Stimulated activated CD4-positive, alpha-beta T cell treated with anti-CD3 and anti-CD28 coated beads, Interleukin-4, amount 100 ng/mL, for 48 hours (primary cell): ENCODE measurements at places on chromosomes 12 and 14.
A peak's percentile ranks its signal among the peaks of the same experiment; 100 is the strongest.

DNA sequence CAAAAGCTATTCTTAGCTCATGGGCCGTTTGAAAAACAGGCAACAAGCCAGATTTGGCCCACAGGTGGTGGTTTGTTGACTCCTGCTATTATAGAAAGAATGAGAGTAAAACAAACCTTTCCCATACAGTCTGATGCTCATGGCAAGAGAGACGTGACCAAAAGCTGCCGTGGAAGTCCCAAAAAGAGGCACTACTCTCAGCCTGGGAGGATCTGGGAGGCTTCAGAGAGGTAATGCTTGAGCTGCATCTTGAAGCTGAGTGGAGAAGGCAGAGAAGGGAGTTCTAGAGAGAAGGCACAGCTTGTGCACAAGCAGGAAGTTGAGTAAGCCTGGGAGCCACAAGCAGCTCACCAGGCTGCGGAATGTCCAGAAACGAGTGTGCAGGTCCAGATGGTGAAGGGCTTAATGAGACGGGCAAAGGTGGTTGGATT lies 9.6 kb downstream of the PLXNC1 start:
- DNase-seq: no peak

DNA sequence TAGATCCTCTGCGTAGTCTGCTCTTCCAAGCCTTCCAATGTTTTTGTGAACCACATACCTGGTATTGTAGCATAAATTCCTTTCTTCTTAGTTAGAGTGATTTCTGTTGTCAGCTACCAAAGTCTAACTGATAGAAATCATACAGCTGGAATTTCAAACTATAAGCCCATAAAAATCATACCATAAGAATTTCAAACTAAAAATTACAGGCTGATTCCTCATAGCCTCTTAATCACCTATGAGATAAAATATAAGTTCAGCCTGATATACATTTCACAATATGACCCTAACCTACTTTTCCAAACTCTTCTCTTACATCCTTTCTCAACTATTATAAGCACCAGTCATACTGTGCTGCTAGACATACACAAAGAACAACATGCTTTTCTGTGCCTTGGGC lies 64.8 kb downstream of the PTHLH start:
- DNase-seq: no peak

DNA sequence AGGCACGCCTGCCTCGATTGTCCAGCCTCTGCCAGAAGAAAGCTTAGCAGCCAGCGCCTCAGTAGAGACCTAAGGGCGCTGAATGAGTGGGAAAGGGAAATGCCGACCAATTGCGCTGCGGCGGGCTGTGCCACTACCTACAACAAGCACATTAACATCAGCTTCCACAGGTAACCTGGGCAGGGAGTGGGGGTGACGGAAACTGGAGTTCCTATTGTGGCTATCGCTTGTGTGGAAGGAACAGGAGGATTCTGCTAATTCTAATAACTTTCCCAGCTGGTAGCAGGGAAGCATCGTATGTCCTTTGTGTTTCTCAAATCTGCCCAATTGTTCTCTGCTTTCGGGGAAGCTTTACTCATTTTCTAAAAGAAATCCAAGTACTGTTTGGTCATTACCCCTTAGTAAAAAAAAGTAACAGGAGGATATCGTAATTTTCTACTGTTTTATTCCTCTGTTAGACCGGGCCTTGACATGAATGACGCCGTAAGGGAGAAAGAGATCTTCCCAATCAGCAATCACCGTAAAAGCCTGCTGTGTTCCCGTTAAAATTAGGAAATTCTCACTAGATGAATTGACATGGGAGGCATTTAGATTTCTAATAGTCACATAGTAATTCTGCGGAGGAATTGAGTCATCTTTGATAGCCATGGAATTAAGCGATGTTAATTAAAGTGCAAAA lies 449 bp downstream of the THAP2 start:
- no peak for DNase-seq

DNA sequence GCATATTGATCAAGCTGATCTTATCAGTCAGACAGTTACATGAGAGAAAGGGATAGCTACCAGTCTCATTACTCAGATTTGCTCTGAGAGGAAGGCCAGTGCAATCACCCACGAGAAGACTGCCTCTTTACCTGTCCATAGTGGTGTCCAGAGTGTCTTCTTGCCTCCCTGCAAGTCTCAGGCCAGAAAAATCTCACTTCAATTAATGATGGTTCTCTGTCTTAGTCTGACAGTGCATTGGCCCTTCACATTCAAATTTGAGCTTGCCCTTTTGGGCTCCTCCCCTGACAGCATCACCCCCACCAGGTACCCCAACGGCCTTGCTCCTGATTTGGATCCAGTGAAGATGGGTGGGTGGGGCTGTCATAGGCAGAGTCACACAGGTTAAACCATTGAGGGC lies at the start of gene AICDA:
Gene AICDA, minus strand, starts transcription at position 231 of the 400 bp plus-strand sequence. Its CDS starts 92 bp downstream, at position 139.
- no peak for DNase-seq

GRCh38 chr14:79856381-79856780 lies 354.9 kb downstream of the DIO2 start:
- DNase-seq: no peak

DNA sequence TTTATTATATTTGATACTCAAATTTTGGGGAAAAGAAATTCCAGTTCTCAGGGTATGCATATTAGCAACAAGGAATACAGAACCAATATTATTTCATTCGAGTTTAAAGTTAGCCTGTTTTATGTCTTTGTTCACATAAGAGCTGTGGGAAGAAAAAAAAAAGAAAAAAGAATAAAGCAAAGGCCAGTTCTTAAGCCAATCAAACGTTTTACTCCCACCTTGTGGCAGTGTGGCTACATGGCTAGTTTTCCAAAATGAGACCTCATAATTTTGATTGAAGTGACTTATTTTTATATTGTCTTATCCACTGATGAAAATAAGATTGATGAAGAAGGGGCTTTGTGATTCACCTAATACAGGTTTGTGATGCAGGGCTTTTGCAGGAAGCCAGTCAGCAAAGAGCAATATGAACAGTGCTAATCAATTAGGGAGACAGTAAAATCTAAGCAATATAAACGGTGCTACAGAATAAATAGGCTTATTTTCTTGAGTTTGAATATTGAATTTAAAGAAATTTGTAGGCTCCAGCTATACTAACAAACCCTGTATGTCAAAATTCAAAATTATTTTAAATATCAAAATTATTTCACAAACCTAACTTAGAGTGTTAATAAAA lies 624.1 kb upstream of the FOXG1 start:
- DNase-seq: no peak

DNA sequence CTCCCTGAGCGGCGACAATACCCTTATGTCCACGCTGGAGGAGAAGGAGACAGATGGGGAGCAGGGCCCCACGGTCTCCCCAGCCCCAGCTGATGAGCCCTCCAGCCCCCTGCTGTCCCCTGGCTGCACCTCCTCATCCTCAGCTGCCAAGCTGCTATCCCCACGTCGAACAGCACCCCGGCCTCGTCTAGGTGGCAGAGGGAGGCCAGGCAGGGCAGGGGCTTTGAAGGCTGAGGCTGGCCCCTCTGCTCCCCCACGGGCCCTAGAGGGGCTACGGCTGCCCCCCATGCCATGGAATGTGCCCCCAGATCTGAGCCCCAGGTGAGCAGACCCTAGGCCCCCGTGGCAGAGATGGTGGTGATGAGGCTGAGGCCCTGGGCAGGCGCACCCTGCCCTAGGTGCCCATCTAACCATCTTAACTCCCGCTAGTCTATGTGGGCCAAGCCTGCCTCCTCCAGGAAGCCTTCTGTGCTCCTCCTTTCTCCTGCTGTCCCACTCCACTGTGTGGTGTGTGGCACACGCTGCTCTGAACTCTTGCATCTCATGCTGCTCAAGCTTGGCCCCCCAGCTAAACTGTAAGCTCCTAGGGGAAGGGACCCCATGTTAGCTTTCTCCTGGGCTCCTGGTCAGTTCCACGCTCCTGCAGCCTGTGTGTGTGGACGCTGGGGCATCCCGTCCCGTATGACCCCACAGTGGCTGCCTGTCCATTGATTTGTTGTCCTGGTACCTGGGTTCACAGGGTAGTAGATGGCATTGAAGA lies 12.1 kb downstream of the MCRS1 start:
- no peak for DNase-seq

DNA sequence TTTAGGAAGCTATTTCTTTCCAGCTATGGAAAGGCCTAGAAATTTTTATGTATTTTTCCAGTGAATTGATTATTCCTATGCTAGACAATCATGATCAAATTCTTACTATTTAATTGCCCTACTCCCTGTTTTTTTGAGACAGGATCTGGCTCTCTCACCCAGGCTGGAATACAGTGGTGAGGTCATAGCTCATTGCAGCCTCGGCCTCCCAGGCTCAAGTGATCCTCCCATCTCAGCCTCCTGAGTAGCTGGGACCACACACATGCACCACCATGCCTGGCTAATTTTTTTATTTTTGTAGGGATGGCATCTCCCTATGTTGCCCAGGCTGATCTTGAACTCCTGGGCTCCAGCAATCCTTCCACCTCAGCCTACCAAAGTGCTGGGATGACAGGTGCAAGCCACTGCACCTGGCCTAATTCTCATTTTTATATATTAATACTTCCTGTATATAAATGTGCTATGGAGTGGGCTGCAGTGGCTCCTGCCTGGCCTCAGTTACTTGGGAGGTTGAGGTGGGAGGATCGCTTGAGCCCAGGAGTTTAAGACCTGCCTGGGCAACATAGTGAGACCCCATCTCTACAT lies 16.0 kb upstream of the MDM2 start:
- DNase-seq: no peak

- no peak for DNase-seq
These were observed 48.4 kb upstream of the IFNG-AS1 start for GRCh38 chr12:67940780-67941243.

- DNase-seq: no peak
These were observed 1.9 kb downstream of the DUSP16 start for GRCh38 chr12:12560587-12561370.

DNA sequence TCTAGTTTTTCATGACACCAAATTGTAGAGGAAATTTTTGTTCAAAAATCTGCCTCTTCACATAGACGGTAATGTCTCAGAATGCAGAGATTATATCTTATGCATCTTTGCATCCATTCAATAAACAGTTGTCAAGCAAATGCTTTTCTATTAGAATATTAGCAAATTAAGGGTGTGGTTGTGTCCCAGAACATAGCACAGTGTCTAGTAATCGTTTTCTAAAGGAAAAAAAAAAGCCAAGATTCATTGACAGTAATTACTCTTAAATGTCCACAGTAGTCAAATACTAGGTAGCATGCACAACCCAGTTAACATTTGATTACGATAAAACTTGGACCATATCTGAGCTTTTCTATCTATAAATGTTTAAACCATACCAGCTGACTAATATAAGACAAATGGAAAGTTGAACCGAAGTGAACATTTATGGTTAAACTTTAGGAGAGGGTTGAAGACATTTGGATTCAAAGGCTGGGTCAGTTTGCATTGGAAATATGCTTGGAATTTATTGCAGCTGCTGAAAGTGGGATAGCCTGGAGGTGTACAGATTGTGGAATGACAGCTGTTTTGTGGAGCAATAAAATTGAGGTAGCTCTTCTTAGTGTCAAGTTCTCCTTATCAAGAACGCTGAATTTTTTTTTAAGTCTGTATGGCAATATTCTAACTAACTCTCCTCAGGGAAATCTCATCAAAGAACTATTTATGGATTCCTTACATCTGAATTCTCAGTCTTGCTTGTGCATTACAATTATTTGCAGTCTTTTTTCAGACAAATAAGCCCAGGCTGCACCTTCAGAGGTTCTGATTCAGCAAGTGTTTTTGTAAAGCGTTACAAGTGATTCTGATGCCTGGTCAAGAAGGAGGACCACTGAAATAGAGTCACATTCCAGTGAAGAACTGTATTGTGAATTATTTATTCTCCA lies 66.7 kb upstream of the ATP2B1 start:
- DNase-seq: no peak

DNA sequence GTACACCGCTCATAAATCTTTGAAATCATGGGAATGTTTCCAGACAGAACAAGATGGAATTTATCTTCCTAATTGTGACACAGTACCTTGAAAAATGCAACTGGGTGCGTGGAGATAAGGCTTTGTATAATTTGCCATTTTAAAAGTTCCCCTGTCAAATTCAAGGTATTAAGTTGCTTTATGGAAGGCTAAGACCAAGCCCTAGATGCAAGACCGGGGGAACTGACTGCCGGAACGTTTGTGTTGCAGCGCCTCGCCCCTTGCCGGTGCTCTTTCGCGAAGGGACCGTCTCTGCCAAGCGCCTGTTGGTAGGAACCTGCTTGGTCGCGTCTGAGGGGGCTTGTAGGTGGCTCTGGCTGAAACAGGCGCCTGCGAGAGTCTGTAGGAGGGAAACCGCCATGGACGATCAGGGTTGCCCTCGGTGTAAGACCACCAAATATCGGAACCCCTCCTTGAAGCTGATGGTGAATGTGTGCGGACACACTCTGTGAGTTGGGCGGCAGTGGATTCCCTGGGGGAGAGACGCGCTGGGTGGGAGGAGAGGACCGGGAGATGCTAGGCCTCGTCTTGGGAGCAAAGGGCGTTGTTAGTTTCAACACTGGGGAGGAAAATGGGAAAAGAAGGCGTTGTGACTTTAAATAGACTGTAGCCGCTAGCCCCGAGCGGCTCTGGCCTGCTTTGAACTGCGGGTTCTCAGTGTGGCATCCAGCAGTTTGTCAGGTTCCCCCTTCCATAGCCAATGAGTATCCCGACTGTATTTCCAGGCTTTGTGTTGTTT lies at the start of gene MNAT1:
Gene MNAT1, plus strand, starts transcription at position 297 of the 778 bp plus-strand sequence. Its CDS starts 102 bp downstream, at position 399.
- DNase-seq: peak; percentile 68

DNA sequence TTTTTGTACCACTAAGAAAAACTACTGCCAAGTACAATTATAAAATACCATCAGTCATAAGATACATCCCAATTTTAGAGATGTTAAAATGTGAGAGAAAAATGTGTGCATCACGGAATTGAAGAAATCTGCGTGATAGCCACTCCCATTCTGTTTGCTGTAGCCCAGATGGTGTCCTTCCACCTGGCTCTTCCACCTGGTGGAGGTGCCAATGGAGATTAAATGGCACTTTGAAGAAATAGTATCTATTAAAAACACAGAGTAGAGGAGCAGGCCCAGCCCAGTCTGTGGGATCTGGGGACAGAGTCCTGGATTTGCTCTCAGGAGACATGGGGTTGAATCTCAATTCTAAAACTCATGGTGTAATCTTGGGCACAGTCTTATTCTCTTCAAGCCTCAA lies 35.5 kb downstream of the TSPAN11 start:
- DNase-seq: no peak

GRCh38 chr12:132393245-132393795 lies 63.9 kb upstream of the GALNT9 start:
- no peak for DNase-seq

GRCh38 chr12:45232146-45232755 lies 16.4 kb downstream of the ANO6 start:
- DNase-seq: no peak
